ENCODE measurements at places on chromosomes 2 and 18. TPM values are rescaled to one million over a fixed set of nuclear protein-coding genes. Genes with fewer than 3 reads are reported as not detected.

The C2orf72 gene
- 7.8 TPM for total RNA-seq

The CD8B2 gene
- not detected for total RNA-seq

The ADAM17 gene
- total RNA-seq: 37.2 TPM

The ARHGEF33 gene
- 0.11 TPM for total RNA-seq

The INO80B gene
- 48.3 TPM for total RNA-seq

The SRD5A2 gene
- 0.02 TPM for total RNA-seq

The LIMS4 gene
- 0.56 TPM for total RNA-seq

The GAREM1 gene
- 8.2 TPM for total RNA-seq

The RBMS1 gene
- 56.6 TPM for total RNA-seq

The ABCG5 gene
- total RNA-seq: not detected

The IMP4 gene
- 160 TPM for total RNA-seq

The LONRF2 gene
- 1.5 TPM for total RNA-seq

The TCF7L1 gene
- total RNA-seq: 11.6 TPM

The ST6GAL2 gene
- total RNA-seq: 12.8 TPM

The ZNF638 gene
- 66.6 TPM for total RNA-seq

The CAPN14 gene
- total RNA-seq: not detected

The TUBA3E gene
- total RNA-seq: 6.3 TPM
